ENCODE measurements at places on chromosomes 13 and 19. TPM values are rescaled to one million over a fixed set of nuclear protein-coding genes. Genes with fewer than 3 reads are reported as not detected.

Gene CLEC11A
- total RNA-seq: not detected

Gene CALR3
- total RNA-seq: not detected

Gene ZIM2
- not detected for total RNA-seq

Gene TNFSF13B
- 9.7 TPM for total RNA-seq

GRCh38 chr13:37651891-37652290, 53.3 kb upstream of the POSTN start:
- H3K4me3 ChIP-seq: no peak overlapping the region
- H3K36me3 ChIP-seq: no peaks in the 10 kb centered on the region
- H3K4me1 ChIP-seq: no peaks in the 10 kb centered on the region
- H3K27me3 ChIP-seq: no peaks in the 10 kb centered on the region

GRCh38 chr13:38814331-38814730, 127.5 kb downstream of the FREM2 start:
- H3K36me3 ChIP-seq: no peaks in the 10 kb centered on the region
- H3K4me1 ChIP-seq: no peaks in the 10 kb centered on the region
- H3K4me3 ChIP-seq: no peak overlapping the region
- no peaks in the 10 kb centered on the region for H3K27me3 ChIP-seq
- H3K27ac ChIP-seq: no peak overlapping the region

All from T-helper 17 cell (primary cell).